ENCODE measurements at places on chromosomes 16 and 17. TPM values are rescaled to one million over a fixed set of nuclear protein-coding genes. Genes with fewer than 3 reads are reported as not detected.

Gene BCAR1
- 103 TPM for total RNA-seq

Gene ST6GALNAC1
- not detected for total RNA-seq

Gene TMEM98
- total RNA-seq = 86.1 TPM

Gene ABCA3
- 7.9 TPM for total RNA-seq

Gene MILR1
- total RNA-seq = not detected

Gene WDR90
- total RNA-seq = 44.4 TPM

Measured in H1 (cell line).